ENCODE measurements at places on chromosomes 6 and 20.

DNA sequence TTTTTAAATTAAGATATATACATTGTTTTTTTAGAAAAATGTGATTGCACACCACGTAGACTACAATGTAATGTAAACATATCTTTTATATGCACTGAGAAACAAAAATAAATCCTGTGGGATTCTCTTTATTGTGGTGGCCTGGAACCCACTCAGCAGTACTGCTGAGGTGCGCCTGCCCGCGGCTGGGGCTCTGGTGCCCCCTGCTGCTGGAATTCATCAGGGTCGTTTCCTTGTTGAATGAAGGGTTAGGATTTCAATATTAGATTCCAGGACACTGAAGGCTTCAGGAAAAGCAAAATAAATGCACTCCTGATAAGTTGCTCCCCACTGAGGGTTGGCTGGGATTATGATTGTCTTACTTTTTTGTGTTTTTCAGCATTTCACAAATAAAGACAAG lies 175.8 kb upstream of the GGTLC1 start:
- peak; percentile 15 for DNase-seq

DNA sequence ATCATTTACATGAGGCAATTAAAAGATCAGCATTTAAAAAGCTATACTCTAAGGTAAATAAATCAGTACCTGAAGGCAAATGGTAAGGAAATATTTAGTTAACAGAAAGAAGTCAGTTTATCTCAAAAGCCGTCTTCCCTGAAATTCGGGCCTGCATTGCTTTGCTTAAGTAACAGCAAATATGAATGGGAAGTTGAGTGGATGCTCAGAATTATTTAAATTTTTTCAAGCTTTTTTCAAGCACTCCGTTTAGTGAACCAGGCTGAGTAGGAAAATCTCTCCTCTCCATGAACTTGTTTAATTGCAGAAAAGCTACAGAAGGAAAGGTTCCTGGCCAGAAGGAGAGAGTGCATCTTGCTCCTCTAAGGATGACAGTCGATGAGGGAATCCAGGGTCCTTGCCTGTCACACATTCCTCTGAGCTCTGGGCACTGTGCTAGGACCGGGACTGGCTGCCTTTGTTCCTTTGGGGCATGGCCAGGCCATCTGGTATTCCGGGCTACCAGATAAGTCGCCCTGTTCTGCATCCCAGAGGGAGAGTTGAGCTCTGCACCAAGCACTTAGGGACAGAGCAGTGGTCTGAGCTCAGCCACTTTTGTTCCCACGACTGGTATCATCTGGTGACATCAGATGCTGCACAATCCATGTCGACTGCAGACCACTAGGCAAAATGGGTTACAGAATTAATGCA lies 77.6 kb downstream of the RIN2 start:
- no peak for DNase-seq

- DNase-seq, result no peak
Observed at GRCh38 chr6:126665551-126665950, 325.6 kb downstream of the CENPW start.

DNA sequence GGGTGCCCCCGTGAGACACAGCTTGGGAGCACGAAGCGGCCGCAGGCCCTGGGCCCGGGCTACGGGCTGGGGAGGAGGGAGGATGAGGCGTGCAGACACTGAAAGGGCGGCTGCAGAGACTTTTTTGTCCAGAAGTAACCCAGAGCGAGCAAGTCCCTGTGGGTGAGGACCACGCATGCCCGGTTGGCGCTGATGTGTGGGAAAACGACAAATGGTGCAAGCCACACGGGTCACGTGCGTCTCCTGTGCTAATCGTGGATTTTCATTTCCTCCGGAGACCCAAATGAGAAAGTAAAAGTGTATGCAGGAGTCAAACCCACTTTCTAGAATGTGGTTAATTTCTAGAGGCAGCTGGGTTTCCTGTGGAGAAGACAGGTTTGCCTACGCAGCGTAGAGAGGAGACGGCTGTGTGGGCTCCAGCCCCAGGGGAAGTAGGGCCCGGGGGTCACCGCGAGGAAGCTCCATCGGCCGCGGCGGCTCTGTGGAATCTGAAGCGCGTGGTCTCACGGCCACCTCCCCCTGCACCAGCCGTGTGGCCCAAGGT lies 19.0 kb downstream of the DLL1 start:
- peak; percentile 58 for DNase-seq

GRCh38 chr6:42165016-42165415 lies 8.1 kb upstream of the GUCA1A start:
- no peak for DNase-seq

DNA sequence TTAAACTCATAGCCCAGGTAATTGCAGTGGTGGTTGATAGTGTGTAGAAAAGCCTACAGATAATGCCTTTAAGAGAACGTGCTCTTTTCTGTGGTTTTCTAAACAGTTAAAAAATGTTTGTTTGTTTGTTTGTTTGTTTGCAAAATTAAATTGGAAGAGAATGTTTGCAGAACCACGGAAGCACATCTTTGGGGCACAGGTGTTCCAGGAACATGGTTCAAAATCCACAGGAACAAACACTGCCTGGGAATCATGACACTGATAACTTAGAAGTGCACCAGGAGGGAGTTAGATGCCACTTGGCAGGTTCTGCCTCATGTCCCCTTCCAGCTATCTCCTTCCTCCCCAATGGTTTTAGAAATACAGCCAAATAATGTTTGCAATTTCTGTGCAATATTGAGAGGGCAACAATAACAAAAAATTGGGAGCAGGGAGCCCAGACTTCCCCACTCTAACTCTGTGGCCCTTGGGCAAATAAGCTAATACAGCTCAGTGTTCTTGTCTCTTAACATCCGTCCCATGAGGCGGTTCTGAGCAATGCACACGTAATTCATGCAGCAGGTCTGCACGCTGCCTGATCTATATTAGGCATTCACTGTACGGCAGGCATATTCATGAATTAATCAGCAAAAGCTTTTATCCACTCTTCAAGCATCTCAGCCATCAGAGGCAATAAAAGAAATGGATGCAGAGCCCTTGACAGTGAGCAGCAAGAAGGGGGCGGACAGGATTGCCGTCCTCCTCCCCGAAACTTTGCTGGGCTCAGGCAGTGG lies 274.3 kb upstream of the FOXQ1 start:
- DNase-seq, result no peak

- no peak for DNase-seq
Observed at GRCh38 chr6:26420688-26421171, 18.7 kb downstream of the BTN3A1 start.

DNA sequence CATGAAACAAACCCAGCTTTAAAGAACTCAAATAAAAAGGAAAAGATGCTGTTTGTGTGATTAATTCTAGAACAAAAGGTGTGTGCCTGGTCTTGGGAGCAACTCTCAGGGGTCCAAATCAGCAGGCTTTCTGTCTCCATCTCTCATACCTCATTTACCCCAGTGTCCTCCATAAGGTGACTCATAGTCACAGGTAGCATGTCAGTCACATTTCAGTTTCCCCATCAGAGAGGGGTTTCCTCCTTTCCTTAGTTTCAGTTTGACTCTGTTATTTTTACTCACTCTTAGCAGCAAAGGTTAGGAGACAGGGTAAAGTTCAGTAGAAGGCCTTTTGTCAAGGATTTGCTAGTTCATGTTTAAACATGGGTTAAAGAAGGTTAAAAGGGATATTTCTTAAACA lies 46.2 kb downstream of the OGFRL1 start:
- no peak for DNase-seq

- DNase-seq, result no peak
Observed at GRCh38 chr6:98212468-98212867, 621.9 kb upstream of the POU3F2 start.

GRCh38 chr6:163776196-163776905 lies 361.8 kb downstream of the QKI start:
- no peak for DNase-seq

- no peak for DNase-seq
Observed at GRCh38 chr6:147947521-147947920, 395.1 kb upstream of the SASH1 start.

DNA sequence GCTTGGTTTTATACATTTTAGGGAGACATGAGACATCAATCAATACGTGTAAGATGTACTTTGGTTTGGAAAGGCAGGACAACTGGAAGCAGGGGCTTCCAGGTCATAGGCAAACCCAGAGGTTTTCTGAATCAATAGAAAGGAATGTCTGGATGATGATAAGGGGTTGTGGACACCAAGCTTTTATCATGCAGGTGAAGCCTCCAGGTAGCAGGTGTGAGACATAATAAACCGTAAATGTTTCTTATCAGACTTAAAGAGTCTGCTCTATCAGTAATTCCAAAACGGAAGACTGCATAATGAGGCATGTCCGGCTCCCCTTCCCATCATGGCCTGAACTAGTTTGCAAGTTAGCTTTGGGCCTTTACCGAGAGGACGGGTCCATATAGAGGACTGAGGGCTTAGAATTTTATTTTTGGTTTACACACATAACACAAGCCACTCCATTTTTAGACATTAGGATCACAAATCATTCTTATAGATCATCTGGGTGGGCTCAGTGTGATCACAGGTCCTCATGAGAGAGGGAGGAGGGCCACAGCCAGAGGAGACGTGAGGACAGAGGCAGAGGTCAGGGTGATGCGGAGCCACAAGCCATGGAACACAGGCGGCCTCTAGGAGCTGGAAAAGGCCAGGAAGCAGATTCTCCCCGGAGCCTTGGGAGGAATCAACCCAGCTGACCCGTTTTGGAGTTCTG lies 10.7 kb upstream of the SERPINB9 start:
- no peak for DNase-seq
